ENCODE measurements at places on chromosomes 6 and 20.

- no peak for DNase-seq
Observed at GRCh38 chr20:64104667-64105451, 2.5 kb downstream of the NPBWR2 start.

GRCh38 chr6:161901740-161902426, 628.0 kb upstream of the AGPAT4 start:
- DNase-seq = no peak

- no peak for DNase-seq
Observed at GRCh38 chr6:79742030-79742429, 110.9 kb downstream of the SH3BGRL2 start.

GRCh38 chr20:33833333-33833732, 22.2 kb downstream of the CHMP4B start:
- DNase-seq = no peak

GRCh38 chr6:166670894-166671293, 43.8 kb upstream of the RPS6KA2 start:
- DNase-seq = no peak

GRCh38 chr6:122393351-122393896, 6.0 kb upstream of the HSF2 start:
- DNase-seq = no peak

DNA sequence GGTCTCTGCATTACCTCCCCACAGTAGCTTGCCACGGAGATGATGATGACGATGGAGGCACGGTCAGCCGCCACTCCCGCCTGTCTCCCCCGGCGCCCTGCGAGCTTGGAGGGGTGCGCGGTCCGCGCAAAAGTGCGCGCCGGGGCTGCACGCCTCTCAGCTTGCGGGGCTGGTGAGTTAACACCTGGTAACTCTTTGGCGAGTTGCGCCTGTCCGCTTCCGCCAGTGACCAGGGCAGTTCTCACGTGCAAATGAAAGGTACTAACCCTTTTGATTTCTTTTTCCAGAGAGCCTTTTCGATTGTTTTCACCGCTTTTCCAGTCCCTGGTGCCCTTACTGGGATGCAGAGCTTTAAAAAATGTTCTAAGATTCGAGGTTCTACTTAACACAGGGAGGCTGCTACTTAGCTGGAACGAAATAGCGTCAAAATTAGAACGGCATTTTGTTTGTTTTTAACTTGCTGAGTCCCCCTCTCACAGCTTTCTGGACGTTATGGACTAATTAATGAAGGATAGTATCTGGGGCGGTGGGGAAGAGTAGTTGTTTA, 6.2 kb downstream of the GRIK2 start:
- no peak for DNase-seq

DNA sequence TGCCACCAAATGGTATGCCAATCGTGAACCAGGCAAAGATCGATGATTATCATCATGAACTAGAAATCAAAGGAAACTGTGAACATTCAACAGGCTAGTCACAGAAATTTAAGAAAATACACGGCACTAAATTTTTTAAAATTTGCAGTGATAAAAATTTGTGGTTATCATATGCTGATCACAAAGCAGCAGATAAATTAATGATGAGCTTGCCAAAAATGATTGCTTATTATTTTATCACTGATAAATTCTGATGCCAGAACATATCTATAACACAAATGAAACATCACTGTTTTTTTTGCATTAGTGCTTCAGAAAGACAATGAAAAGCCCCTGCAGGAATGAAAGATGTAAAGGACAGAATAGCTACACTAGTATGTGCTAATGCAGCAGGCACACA, 1413.2 kb upstream of the MAP3K7 start:
- DNase-seq = no peak

- no peak for DNase-seq
Observed at GRCh38 chr20:59258221-59258621, 42.2 kb upstream of the EDN3 start.

Measured in heart right ventricle (tissue), 16 donors.